Stimulated activated naive CD4-positive, alpha-beta T cell (primary cell): ENCODE measurements at places on chromosomes 2 and 18.

- DNase-seq, result no peak
Measured at GRCh38 chr18:31979714-31980113, 36.8 kb upstream of the TRAPPC8 start.

DNA sequence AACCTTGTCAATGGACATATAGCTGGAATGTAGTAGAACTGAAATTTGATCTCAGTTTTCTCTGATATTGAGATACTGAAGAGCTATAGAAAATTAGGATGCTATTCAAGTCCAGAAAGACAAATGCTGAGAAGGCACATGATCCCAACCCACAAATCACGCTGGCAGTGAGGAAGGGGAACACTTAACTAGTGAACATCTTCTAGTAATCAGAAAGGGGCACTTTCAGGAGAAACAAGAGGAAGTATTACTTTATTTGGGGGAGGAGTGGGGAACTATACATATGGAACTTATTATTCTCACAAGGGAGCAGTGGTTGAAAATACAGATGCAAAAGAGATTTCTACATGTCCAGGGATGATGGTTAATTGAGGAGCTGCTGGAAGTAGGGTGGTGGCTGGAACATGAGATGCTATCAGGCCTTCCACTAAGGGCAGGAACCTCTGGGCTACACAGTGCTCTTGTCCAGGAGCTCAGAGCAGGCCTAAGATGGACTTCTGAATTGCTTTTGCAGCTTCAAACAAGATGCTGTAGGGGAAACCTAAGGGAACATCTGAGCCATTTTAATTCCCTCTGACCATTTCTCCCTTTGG is 79.3 kb downstream of the TGFA start:
- DNase-seq, result no peak

GRCh38 chr2:8276026-8276425 is 405.8 kb upstream of the ID2 start:
- DNase-seq, result no peak

GRCh38 chr18:77668219-77668618 is 418.6 kb downstream of the GALR1 start:
- no peak for DNase-seq

GRCh38 chr2:238207006-238207405 is 3.5 kb upstream of the ILKAP start:
- no peak for DNase-seq

- no peak for DNase-seq
Measured at GRCh38 chr18:74530584-74530862, 3.8 kb upstream of the CNDP1 start.

DNA sequence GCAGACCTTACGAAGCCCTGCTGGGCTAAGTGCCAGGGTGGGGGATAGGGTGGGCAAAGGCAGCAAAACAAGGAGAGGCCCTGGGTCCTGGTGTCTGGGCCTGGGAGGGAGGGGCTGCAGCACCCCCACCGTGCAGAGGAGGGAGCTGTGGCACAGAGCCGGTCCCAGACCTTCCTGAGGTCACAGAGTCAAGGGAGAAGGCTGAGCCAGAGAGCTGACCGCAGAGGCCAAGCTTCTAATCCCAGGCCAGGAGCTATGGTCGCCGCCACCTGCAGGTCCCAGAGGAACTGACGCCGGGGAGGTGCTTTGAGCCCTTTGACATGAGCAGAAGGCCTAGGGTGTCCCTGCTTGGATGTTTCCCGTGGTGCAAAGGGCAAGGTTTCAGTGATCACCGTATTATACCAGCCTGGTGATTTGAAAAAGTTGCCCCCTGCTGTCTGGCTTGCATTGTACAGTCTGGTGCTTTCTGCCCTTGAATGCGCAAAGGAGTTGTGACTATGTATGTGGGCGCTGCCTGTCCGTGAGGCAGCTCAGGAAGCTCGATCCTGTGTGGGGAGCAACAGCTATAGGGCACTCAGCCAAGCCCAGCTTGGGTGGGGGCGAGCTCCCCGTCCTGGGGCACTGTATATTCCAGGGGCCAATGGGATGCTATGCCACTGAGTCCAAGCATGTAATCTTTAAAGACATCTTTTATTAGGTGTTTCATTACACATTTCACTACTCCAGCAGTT is 44.3 kb downstream of the EDAR start:
- DNase-seq, result no peak

- no peak for DNase-seq
Measured at GRCh38 chr2:197571627-197572271, 55.9 kb downstream of the MOB4 start.

- DNase-seq, result no peak
Measured at GRCh38 chr18:63236406-63236805, 83.2 kb downstream of the BCL2 start.

- no peak for DNase-seq
Measured at GRCh38 chr2:69080071-69080470, 67.1 kb downstream of the ANTXR1 start.

DNA sequence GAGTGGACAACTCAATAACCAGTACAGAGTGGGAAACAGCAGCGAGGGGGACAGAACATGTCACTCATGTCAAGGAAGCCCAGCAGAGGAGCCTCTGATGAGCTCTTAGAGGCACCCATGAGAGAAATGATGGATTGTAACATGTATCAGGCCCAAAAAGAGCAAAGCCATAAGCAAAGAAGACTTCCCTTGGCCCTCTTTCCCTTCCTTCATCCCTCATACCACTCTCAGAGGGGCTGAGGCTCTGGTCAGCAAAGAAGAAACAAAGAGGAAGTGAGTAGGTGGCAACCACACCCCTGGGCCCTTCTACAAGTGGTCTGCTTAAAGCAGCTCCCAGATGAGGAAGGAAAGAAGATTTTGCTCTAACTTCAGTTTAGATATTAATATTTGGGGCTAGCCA is 112.8 kb downstream of the CDC42EP3 start:
- no peak for DNase-seq

GRCh38 chr2:20632446-20632990 is 18.4 kb downstream of the HS1BP3 start:
- no peak for DNase-seq

- no peak for DNase-seq
Measured at GRCh38 chr2:193561054-193561453, 1366.3 kb upstream of the TMEFF2 start.

DNA sequence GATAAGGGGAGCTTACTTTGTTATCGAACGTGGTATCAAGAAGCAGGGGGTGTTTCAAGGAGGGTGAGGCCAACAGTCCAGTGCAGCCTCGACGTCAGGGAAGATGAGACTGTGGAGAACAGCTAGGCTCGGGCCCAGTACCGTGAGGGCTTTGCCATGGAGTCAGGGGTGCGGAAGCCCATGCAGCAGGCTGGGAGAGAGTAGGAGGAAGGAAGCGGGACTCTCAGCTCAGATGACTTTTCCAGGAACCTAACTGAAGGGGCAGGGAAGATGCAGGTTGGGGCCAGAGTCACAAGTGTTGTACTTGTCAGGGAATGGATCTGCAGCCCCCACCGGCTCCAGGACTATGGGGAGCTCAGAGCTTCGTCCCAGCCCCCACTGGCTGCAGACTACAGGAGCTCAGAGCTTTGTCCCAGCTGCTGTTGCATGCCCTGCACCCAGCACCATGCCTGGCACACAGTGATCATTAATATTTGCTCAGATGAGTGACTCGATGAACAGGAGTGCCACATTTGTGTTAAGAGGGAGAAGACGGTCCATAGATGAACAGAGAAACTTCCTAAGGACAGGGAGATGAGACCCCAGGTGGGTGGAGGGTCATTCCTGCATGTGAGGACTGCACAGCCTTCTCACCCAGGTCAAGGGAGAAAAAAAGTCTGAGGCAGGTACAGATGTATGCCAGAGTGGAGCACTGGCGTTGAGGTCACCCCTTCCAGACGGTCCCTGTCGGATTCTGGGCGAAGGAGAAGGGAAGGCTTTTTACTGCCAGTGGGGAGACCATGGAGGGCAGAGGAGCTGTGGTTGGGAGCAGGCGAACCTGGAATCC is 36.4 kb downstream of the PTGR3 start:
- no peak for DNase-seq

DNA sequence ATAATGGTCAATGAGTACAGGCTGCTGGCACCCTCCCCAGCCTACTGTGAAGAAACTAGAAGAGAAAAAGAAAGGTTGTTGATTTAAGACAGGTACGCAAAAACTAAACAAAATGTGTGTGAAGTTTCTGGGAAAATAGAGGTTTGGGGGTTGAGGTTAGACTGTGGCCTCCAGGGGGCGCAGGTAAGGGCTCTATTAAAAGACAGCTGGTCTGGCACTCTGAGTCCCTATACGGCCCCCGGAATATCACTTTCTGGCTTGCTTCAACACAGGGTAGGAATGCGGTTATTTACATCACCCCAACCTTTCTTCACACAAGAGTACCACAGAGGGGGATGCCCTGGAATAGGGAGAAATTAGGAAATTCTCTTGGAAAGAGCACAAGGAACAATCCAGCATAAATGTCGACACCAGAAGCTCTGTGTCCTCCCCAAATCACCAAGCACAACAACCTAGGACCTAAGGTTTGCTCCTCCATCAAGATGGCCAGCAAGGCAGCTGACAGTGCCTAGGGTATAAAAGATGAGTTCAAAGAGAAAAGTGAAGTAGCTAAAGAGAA is 480.8 kb upstream of the KLHL29 start:
- no peak for DNase-seq

DNA sequence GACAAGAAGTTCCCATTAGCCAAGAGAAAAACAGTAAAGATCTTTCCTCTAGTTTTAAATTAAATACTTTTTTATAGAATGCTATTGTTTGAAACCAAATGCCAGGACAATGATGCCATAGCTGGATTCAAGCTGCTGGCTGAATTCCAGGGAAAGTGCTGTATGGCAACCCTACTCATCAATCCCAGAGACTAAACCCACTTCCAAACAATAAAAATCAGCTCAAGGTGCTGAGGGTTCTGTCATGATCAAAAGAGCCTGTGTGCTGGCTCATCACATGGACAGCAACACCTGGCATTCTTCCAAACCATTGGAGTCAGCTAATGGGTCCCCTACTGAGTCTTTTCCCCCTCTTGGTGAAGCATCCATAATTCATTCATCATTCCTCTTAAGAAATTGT is 53.7 kb upstream of the PARD3B start:
- no peak for DNase-seq

DNA sequence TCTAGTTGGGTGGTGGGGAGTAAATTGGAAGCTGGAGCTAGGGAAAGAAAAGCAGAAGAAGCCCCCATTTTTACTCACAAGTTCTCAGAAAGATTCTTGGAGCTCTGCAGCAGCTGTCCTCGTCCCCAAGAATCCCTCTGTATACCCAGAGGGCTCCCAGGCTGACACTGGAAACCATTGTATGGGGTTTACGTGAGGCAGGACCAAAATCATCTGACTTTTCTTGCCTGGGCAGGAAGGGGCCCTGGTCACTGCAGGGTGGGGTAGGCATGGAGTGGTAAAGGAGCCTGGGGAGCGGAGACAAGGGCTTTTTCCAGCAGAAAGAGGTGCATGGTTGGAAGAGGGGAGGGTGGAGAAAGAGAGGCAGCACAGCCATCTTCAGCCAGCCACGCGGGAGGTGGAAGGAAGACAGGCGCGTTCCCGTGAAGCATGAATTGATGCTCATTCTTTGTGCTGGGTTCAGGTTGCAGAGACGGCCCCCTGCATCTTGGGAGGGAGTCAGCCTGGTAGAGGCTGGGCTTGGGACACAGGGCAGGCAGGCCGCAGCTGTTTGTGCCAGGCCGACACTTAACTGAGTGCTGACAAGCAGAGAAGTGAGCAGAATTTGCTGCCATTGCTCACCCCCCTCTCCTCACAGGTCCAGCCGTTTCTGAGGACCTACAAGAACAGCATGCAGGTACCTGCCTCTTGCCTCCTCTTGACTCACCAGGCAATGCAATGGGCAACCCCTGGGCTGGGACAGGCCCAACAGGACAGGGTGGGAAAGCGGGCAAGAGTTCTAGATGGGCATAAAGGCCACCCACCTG is 94.8 kb downstream of the PLB1 start:
- DNase-seq, result no peak

DNA sequence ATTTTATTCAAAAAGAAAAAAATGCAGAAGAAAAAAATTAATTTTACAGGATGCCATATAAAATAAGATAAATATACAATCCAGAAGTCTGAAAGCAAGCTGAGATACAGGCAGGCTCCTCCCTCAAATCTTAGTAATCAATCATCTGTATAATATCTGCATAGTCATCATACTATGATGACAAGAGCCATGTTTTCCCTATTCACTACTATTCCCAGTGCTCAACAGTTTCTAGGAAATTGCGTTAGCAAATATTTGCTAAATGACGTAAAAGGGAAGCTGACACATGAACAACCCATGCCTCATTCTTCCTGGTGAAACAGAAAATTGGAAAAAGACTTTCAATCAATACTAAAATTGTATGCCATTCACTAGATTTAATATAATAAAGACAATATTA is 793.2 kb downstream of the SUCLG1 start:
- no peak for DNase-seq

- DNase-seq, result no peak
Measured at GRCh38 chr2:232367591-232368233, 10.8 kb upstream of the ALPP start.

- no peak for DNase-seq
Measured at GRCh38 chr2:156901373-156902031, 356.0 kb upstream of the GALNT5 start.

DNA sequence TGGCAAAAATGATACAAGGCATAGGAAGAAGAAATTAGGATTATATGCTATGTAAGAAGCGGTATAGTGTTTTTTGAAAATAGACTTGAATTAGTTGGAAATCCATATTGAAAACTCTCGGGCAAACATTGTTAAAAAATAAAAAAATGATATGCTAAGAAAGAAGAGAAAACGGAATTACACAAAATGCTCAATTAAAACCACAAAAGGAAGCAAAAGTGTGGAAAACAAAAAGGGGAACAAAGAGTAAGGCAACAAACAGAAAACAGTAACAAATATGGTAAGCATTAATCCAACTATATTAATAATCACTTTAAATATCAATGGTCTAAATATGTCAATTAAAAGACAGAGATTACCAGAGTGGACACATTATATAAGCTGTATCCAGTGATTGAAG is 58.4 kb downstream of the TXNL1 start:
- DNase-seq, result no peak

- no peak for DNase-seq
Measured at GRCh38 chr18:36078751-36079529, 11.6 kb upstream of the RPRD1A start.

- no peak for DNase-seq
Measured at GRCh38 chr2:177124371-177124770, 88.2 kb upstream of the HNRNPA3 start.
